ENCODE measurements at places on chromosomes 11 and 22.

- no peaks in the 10 kb centered on the region for H3K4me1 ChIP-seq
- no peaks in the 10 kb centered on the region for H3K36me3 ChIP-seq
- no peak overlapping the region for H3K27ac ChIP-seq
- DNase-seq, result no peak
These were observed 632.9 kb upstream of the CADM1 start for GRCh38 chr11:116136987-116137674.

DNA sequence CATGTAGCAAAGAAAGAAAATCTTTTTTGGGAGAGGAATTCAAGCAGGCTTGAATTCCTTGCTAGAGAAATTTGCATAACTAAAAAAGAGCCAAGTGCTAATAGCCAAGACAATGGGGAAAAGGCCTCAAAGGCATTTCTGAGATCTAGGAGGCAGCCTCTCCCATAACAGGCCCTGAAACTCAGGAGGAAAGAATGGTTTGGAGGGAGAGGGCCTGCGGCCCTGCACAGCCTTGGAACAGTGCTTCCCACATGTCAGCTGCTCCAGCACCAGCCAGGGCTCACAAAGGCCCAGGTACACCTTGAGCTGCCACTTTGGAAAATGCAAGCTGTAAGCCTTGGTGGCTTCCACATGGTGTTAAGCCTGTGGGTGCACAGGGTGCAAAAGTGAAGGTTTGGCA is 55.5 kb upstream of the TSPAN18 start:
- no peak overlapping the region for H3K27ac ChIP-seq
- DNase-seq, result no peak
- no peaks in the 10 kb centered on the region for H3K4me1 ChIP-seq
- no peak overlapping the region for H3K4me3 ChIP-seq

DNA sequence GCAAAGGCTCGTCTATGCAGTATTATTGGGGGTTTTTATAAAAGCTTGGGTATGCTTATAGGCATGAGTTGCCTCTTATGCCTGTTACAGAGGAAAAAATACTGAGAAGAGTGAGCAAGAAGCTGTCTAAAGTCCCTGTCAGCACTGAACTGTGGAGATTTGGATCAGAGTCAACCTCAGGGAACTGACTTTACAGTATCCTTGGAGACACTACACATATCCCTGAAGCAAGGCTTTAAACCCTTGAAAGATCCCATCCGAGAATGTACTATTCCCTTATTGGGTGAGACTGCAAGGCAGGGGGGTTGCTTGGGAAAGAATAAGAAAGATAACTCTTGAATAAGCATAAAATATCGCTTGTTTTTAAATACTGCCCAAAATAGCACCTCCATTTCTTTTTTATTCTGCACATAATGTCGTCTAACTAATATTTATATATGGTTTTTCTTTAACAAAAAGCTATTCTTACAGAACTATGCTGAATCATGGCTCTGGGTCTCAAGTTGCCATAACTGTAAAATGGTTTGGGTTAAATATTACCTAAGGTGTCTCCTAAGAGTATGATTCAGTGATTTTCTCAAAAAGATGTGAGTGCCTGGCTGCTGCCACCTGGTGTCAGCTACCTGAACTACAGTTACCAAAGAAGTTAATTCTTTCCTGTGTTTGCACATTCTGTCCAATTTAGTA is 1062.8 kb downstream of the DLG2 start:
- H3K4me1 ChIP-seq, result no peaks in the 10 kb centered on the region
- peak; percentile 35 for DNase-seq
- H3K36me3 ChIP-seq, result no peaks in the 10 kb centered on the region
- peaks cover 3% of the 10 kb centered on the region for H3K27me3 ChIP-seq
- H3K4me3 ChIP-seq, result no peak overlapping the region
- H3K27ac ChIP-seq, result no peak overlapping the region

GRCh38 chr11:299081-299891 is at the start of gene IFITM5:
Gene IFITM5 (minus strand): TSS chr11:299526. CDS start chr11:299490, 36 bp downstream.
- peaks cover 2% of the 10 kb centered on the region for H3K27me3 ChIP-seq
- H3K36me3 ChIP-seq, result no peaks in the 10 kb centered on the region
- H3K4me1 ChIP-seq, result peaks cover 18% of the 10 kb centered on the region
- DNase-seq, result no peak
- H3K27ac ChIP-seq, result peak within 1 kb of the TSS; percentile 26
- H3K4me3 ChIP-seq, result no peak within 1 kb of the TSS

GRCh38 chr11:126917531-126918204 is 82.9 kb downstream of the KIRREL3 start:
- H3K27ac ChIP-seq, result no peak overlapping the region
- no peaks in the 10 kb centered on the region for H3K4me1 ChIP-seq
- no peak overlapping the region for H3K4me3 ChIP-seq
- no peaks in the 10 kb centered on the region for H3K36me3 ChIP-seq
- H3K27me3 ChIP-seq, result no peaks in the 10 kb centered on the region

- H3K4me1 ChIP-seq, result no peaks in the 10 kb centered on the region
- no peaks in the 10 kb centered on the region for H3K27me3 ChIP-seq
- no peak overlapping the region for H3K27ac ChIP-seq
- no peak for DNase-seq
These were observed 873.6 kb downstream of the OPCML start for GRCh38 chr11:132658696-132659095.

DNA sequence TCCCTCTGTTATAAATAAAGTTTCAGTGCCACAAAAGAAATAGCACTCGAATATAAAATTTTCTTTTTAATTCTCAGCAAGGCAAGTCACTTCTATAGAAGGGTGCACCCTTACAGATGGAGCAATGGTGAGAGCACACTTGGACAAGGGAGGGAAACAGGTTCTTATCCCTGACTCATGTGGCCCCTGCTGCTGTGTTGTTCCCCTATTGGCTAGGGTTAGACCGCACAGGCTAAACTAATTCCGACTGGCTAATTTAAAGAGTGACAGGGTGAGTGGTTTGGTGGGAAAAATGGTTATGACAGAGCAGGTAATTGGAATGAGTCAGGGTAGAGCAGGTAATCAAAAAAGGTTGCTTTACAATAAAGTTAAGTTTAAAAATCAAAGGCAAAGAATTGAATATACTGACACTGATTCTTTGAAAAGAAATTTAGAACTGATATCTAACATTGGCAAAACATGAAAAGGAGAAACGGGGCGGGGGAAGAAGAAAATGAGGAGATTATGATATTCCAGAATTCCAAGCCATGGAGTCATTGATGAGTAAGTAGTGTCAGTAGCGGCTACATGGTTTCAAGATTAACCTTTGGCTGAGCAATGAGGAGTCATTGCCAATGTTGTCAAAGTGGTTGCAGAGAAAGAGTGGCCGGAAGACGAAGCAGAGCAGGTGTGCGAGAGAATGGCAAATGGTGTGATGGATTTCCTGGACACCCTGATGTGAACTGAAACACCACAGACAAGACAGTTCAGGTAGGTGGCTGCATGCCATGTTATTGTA is 48.4 kb upstream of the MRGPRX1 start:
- no peaks in the 10 kb centered on the region for H3K36me3 ChIP-seq
- no peaks in the 10 kb centered on the region for H3K4me1 ChIP-seq
- H3K4me3 ChIP-seq, result no peak overlapping the region
- no peak for DNase-seq
- H3K27ac ChIP-seq, result no peak overlapping the region
- H3K27me3 ChIP-seq, result peaks cover 3% of the 10 kb centered on the region

Data from memory B cell (primary cell).